Suppressor macrophage treated with lipopolysaccharide for 4 hours (primary cell): ENCODE measurements at places on chromosomes 6 and 20.
A peak's percentile ranks its signal among the peaks of the same experiment; 100 is the strongest.

DNA sequence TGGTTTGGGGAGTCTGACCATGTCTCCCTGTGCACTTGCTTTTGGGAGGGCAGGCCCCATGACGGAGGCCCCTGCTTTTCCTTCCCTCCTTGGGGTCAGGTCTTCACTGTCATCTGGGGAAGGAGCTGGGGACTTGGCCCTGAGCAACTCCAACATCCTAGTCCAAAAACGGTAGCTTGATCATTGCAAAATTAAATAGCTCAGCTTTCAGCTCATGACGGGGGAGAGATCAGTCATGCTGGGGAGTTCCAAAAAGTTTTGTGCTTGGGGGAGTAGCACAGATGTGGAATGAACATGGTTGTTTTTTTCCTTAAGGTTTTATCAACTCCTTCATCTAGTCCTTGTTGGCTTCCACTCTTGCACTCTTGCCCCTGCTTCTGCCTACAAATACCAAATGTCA lies 60.8 kb downstream of the MOCS1 start:
- no peak for DNase-seq

DNA sequence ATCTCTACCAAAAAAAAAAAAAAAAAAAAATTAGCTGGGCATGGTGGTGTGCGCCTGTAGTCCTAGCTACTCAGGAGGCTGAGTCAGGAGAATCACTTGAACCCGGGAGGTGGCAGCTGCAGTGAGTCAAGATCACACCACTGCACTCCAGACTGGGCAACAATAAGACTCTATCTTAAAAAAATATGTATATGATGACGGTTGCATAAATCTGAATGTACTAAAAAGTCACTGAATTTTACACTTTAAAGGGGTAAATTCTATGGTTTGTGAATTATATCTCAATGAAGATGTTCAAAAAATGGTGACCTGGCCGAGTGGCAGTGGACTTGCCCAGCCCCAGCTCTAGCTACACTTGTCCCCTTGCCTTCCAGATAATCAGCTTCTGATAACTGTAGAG lies 10.4 kb upstream of the ABCC10 start:
- no peak for DNase-seq

- no peak for DNase-seq
These were observed 57.6 kb downstream of the TENT5A start for GRCh38 chr6:81694855-81695254.

DNA sequence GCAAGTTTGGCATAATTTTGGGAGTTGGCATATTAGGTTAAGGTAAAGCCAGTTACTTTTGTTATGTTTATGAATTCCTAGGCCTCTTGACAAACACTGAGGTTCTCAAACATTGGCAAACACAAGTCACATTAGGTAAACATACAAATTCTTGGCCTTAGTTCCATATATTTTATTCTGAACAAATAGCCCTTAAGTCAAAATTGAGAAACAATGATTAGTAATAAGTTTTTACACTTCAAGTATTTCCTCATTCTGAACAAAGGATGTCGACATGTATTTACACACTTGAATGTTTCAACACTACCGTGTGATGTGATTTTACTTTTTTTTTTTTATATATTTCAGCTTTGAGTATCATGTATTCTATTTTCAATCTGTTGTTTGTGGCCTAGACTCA lies 3.8 kb upstream of the ECHDC1 start:
- peak; percentile 79 for DNase-seq

DNA sequence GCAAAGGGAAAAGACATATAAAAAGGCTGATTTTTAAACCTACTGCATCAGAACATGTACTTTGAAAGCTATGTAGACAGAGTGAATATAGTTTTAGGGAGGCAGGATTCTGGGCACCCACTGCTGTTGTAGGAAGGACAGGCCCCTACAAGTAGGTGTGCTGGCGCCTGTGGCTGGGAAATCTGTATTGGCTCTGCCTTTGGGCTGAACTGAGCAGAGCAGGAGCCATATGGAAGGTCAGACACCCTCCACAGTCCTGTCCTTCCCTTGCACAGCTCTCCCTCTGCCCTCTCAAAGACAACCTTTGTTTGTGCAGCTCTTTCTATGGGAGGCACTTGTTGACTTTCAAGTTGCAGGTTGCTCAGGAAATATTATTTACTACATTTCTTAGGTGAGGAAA lies 18.4 kb upstream of the ULBP3 start:
- no peak for DNase-seq

GRCh38 chr6:111844376-111844775 lies 28.9 kb downstream of the FYN start:
- no peak for DNase-seq

DNA sequence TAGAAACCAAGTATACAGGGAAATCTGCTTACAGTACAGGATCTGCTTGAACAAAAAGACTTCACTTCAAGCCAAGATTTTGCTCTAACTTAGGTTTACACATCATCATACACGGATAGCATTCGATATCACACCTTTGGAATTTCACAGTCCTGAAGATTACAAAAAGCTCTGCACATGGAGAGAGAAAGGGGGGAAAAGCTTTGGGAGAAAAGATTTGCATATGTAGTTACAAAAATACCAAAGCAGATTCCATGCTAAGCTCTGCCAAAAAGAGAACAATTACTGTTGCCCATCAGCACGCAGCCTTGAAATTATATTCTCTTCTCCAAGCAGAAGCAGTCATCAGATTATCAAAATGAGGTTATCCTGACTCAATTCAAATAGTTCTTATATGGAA lies 62.0 kb downstream of the HIVEP2 start:
- no peak for DNase-seq

GRCh38 chr6:158536891-158537798 lies 22.7 kb upstream of the TMEM181 start:
- no peak for DNase-seq

- no peak for DNase-seq
These were observed 110.0 kb downstream of the GPX5 start for GRCh38 chr6:28635547-28636158.

- DNase-seq, result no peak
These were observed 50.5 kb upstream of the BMP6 start for GRCh38 chr6:7675353-7675945.

DNA sequence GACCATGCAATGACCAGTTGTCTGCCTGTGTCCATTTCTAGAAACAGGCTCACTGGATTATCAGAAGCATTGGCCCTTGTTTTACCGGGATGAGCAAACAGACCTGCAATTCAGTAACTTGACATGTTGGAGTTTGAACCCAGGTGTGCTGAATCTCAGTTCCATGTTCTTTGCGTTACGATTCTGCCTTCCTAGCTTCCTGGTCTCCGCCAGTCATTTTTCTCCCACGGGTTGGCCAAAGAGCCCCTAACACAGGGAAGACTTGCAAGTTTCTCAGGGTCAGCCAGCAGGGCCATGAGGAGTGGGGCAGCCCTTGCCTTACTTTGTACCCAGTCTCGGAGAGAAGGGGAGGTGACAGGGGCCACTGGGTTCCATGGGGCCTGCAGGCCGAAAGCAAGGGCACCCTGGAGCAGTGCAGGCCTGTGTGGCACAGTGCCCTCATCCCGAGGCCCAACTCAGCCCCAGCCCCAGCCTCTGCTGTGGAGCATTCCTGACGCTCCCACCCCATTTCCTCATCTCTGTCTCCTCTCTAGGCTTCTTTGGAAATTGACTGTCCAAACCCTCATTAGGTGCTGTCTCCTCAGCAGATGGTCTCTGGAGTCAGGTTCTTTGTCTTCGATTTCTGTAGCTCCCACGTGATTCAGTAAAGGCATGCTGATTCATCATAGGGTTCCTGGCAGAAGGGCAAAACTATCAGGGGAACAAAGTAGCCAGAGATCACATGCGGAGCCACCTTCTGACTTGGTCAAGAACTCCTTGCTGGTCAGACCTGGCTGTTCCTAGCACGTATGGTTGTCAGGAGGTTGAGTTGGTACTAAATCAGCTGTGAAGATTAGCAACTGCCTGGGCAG lies 23.6 kb downstream of the CDS2 start:
- peak; percentile 32 for DNase-seq

DNA sequence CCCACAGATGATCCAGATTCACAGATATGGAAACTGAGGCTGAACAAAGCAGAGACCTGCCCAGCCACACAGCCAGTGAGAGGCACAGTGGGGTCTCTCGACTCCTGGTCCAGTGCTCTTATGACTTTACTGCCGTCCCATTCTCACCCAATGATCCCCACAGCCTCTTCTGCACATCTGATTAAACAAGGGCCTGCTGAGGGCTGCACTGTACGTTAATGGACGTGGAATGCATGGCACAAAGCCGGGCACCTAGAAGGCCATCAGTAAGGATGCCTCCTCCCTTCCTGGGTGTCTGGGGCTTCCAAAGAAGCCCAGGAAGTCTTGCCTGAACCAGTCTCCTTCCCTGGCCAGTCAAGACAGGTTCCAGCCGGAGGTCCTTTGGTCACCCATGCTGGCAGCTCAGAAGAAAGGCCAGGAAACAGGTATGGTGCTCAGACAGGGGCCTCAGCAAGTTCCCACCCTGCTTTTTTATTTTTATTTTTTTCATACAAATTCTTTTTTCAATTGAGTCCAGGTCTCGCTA lies 3.8 kb downstream of the TFEB start:
- DNase-seq, result no peak

DNA sequence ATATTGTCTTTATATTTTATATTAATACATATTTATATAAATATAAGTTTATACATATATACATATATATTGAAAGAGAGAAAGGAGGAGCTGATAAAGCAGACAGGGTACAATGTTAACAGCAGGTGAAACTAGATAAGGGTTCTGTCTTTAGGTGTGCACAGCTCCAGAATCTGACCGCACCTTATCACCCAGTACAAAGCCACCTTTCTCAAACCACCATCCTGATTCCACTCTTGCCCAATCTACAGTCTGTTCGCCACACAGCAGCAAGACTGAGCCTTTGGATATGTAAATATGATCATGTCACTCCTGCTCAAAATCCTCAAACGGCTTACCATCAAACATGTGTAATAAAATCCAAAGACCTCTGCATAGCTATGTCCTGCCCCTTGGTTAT lies 34.7 kb upstream of the ASCC3 start:
- no peak for DNase-seq

- DNase-seq, result no peak
These were observed 1.9 kb upstream of the TMEM242 start for GRCh38 chr6:157325069-157325805.

GRCh38 chr20:62611819-62612218 lies 30.5 kb upstream of the SLCO4A1 start:
- DNase-seq, result no peak

- DNase-seq, result no peak
These were observed 668.2 kb upstream of the GJE1 start for GRCh38 chr6:141464490-141464889.

DNA sequence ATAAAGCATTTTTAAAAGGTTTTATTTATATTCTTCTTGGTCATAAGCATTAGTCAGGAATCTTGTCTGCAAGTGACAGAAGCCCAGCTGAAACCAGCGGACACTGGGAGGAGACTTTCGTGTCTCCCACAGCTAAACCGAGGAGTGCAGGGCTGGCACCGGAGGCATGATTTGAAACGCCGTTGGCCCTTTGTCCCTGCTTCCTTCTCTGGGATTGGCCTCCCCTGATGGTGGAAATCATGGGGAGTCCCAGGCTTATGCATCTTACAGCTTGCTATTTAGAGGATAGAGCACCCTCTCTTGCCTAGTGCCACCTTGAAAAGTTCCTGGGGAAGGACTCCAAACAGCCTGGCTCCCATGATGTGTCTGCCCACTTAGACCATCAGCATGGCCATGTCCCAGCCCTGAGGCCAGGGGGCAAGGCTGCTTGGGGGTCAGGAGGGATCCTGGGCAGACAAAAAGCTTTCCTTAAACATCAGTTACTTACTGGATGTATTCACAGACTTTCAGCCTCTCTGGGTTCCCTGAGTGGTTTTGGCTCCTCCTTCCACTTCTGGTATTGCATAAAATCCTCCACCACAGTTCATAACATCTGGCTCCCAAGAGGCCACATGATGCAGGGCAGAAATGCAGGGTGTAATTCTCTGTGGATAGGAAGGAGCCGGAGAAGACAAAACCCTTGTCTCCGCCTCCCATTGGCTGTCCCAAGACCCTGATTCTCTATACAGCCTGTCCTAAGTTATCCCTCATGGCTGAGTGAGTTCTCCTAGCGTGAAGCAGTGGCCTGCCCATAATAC lies 49.3 kb upstream of the INSM1 start:
- DNase-seq, result peak; percentile 43

GRCh38 chr20:11965602-11966001 lies 47.9 kb downstream of the BTBD3 start:
- DNase-seq, result no peak

DNA sequence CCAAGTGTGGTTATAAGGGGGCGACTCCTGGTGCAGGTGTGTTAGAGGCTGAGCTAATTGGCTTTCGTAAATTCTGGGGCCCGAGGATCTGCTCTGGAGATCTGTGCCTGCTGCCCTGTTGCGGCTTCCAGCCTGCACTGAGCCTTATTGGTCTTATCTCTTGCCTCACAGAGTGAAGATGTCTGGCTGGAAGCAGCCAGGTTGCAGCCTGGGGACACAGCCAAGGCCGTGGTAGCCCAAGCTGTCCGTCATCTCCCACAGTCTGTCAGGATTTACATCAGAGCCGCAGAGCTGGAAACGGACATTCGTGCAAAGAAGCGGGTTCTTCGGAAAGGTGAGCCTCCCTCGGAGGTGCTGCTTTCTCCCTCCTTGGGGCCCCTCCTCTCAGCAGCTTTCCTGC lies 20.0 kb downstream of the PRPF6 start:
- DNase-seq, result no peak

DNA sequence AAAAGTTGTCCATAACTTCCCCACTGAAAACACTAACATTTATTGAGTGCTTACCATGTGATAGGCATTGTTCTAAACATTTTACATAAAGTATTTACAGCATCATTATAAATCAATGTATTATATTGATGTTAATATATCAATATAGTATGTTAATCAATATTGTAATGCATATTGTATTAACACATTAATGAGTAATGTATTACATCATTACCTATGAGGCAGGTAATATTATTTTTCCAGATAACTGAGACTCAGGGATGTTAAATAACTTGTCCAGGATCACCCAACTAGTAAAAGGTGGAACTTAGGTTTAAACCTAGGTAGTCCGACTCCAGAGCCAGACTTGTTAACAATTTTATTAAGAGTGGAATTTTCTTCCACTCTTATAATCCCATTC lies 12.2 kb upstream of the TREM2 start:
- DNase-seq, result no peak

DNA sequence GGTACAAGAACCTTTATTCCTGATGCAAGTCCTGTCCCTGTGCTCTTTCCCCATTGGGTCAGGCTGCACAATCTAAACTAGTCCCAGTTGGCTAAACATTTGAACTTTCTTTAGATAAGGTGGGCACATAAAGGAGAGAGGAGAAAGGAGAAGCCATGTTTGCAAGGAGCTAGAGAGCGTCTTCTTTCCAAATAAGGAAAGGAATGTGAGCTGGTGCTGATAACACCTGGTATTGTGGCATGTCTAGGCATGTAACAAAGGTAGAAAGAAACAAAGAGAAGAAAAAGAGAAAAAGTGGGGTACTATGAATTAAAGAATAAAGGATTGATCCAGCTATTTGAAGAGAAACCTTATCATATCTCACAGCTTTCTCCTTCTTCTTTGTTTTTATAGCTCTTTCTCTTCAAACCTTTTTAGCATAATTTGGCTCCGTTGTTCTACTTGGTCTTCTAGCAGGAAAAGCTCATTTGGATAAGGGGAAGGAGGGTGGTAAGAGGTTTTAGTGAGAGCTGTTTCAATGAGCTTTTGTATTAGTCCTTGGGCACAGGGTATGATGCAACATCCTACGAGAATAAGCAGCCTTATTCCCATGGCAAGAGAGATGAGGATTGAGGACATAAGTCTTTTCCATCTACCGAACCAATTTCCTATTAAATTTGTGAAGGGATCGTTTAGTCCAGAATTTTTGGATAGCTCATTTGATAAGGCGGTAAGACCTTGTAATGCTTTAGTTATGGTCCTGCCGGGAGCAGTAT lies 415.5 kb upstream of the MAN1A1 start:
- no peak for DNase-seq
